Hepatic stellate cell (primary cell): ENCODE measurements at places on chromosomes 2 and 18.

DNA sequence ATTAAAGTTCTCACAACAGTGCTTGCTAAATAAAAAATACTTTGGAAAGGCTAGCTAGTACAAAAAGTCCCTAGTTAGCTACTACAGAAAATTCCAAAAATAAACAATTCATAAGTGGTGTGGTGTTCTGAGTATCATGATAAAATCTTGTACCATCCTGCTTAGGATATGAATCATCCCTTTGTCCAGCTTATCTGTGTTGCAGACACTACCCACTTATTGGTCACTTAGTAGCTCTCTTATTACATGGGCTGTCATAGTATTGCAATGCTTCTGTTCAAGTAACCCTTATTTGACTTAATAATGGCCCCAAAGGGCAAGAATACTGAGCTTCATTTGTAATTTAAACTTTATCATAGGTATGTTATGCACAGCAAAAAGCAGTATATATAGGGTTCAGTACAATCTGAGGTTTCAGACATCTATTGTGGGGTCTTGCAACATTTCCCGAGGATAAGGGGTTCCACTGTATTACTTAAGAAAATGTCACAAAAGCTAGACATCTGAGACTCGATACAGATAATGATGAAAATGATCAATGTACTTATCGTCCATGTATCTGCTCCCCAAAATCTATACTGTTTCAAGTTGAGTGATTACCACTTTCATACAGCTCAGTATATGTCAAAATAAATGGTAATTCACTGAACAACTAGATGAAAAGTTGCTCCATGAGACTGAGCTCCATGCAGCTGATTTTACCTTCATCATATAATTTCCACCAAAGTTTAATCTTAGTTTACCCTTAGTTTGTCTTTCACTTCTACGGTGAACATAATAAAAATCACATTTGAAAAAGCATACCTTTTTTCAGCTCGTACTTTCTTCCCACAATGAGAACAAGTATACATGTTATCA lies 93.8 kb downstream of the C2orf74 start:
- peak; percentile 38 for DNase-seq

- DNase-seq, result peak; percentile 70
Observed at GRCh38 chr18:58223717-58224424, 179.8 kb downstream of the NEDD4L start.

GRCh38 chr18:11468617-11469016 lies 140.8 kb upstream of the SLC35G4 start:
- no peak for DNase-seq

DNA sequence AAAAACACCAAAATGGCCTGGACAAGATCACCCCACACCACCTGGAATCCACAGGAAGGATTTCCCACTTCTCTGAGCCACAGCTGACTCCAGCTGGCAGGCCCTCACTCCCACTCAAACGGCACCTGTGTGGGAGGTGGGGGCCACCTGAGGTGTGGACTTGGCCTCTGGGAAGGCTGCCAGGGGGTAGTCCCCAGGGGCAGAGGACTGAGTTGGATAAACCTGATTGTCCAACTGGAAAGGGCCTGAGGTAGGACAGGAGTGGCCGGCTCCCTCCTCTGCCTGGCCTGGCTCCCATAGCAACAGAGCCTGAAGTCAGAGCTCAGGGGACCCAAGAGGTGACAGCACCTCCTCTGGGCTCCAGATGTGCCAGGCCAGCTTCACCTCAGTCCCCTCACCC lies 300.2 kb downstream of the CELF4 start:
- DNase-seq, result no peak

GRCh38 chr18:57901825-57902589 lies 98.9 kb upstream of the ATP8B1 start:
- no peak for DNase-seq
